ENCODE measurements at places on chromosomes 3 and 15.

- no peak for DNase-seq
Observed at GRCh38 chr3:169455472-169455871, 208.0 kb downstream of the MECOM start.

GRCh38 chr3:159913712-159914414, 74.8 kb upstream of the IL12A start:
- no peak for DNase-seq

- DNase-seq: no peak
Observed at GRCh38 chr3:155807823-155808222, 1.7 kb upstream of the C3orf33 start.

- no peak for DNase-seq
Observed at GRCh38 chr3:100463002-100463401, 29.4 kb upstream of the TMEM45A start.

DNA sequence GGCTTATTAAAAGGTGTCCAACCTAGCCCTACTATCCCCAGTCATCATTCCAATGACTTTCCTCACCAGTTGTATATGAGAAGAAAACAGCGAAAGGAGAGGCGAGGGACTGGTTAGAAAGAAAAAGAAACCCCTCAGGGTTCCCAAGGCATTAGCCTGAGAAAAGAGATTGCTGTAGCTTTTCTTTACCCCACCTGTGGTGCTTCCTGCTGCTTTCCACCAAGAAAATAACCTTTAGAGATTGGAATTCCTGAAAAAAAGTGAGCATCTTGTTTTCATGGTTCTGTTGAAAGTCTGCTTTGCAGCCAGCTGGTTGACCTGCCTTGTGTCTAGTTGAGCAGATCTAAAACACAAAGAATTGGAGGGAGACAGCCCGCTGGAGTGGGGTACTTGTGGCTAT, 196.4 kb downstream of the CADPS start:
- no peak for DNase-seq

DNA sequence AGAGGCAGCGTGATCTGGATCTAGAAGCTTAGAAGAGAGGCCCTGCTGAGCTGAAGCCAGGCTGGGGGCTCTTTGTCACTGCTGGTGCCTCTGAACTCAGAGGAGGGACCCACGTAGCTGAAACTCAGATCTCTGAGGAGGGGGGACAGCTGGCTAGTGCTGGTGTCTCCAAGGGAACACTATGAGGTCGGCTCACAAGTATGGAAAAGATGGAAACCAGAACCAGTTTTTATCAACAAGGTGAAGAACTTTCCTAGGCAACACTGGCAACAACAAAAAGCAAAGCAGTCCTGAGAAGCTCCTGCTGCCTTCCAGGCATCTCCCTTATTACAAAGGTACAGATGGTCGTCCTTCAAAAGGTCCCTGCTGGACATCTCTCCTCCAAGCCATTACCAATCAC, 27.0 kb upstream of the FSTL1 start:
- DNase-seq: no peak

- no peak for DNase-seq
Observed at GRCh38 chr3:111730143-111730542, 128.9 kb upstream of the PHLDB2 start.

GRCh38 chr3:37181756-37182155, 7.4 kb upstream of the LRRFIP2 start:
- DNase-seq: no peak

DNA sequence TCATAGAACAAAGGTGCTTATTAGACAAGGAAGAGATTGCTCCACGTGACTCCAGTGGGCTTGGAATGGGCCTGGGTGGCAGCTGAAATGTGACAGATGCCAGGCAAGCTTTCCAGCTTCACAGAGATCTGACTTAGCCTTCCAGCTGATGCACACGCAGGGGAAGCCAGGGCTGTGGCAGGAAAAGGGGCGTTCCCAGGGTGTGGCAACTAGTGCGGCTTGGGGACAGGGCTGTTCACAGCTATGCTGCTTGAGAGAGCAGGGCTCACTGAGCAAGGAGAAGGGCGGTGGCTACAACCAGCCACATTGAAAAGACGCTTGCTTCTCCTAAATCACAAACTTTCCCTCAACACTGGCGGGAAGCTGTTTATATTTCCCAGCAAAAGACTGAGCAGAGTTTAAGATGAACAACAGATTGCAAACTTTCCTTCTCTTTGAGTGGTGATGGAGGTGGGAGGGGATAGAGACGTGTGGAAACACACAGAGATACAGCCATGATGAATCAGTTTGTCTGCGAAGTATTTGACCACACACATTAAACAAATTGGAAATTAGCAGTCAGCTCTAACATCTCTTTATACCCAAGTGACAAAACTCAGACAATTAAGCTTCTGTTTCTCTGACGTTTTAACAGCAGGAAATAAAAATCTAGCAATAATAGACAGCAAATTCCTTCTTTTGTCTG, 127.5 kb downstream of the BDH1 start:
- DNase-seq: no peak

GRCh38 chr3:187130346-187131066, 8.8 kb downstream of the RPL39L start:
- no peak for DNase-seq

DNA sequence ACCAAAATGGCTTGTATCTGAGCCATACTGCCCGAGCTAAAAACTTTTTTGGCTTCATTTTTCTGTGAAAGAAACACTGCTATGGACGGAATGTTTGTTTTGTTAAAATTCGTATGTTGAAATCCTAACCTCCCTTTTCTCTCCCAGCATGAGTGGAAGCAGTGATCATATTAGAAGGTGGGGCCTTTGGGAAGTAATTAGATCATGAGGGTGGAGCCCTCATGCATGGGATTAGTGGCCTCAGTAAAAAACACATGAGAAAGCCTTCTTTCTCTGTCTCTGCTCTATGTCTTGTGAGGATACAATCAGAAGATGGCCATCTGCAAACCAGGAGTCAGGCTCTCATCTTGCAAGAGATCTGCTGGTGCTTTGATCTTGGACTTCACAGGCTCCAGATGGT, 7.4 kb upstream of the FNDC3B start:
- DNase-seq: no peak

DNA sequence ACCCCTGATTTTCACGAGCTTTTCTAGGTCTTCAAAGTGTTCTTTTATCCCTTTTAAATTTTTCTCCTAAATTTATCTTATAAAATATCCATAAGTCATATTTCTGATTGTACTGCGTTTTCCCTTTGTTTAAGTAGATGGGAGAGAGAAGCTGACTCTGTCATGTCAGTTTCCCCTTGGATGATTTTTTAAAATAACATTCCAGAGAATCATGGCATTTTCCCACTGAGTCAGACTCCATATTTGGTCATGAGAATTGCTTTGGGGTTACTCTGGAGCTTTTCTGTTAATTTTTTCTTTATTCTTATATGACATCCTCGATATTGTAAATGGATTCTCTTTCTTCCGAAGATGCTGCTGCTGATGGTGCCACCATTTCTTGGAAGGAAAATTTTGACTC, 28.6 kb upstream of the UMPS start:
- no peak for DNase-seq

DNA sequence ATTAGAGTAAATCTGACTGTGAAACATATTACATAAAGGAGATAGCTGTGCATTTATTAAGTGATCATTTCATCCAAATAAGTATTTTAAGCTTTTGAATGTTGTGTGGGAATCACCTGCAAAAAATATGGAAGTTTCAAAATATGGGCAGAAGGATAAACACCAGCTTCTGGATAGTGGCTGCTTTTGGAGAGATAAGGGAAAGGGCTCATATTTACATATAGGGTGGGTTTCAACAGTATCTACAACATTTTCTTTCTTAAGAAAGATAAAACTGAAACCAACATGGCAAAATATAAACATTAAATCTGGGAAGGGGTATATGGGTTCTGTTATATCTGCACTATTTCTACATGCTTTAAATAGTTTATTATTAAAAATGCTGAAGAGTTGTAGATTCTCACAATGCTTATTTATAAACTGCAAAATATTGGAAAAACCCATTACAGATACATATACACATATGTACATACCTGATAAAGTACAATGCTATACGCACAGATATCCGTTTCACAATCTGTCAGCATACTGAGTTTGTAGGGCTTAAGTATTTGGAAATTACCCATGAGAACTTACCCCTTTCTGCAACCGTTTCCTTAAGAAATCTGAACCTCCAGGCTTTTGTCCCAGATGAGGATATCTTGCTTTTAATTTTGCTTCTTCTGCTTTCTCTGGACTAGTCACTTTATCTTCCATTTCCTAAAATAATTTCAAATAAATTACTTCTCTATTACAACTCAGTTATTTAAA, 12.1 kb downstream of the ARPP19 start:
- no peak for DNase-seq

DNA sequence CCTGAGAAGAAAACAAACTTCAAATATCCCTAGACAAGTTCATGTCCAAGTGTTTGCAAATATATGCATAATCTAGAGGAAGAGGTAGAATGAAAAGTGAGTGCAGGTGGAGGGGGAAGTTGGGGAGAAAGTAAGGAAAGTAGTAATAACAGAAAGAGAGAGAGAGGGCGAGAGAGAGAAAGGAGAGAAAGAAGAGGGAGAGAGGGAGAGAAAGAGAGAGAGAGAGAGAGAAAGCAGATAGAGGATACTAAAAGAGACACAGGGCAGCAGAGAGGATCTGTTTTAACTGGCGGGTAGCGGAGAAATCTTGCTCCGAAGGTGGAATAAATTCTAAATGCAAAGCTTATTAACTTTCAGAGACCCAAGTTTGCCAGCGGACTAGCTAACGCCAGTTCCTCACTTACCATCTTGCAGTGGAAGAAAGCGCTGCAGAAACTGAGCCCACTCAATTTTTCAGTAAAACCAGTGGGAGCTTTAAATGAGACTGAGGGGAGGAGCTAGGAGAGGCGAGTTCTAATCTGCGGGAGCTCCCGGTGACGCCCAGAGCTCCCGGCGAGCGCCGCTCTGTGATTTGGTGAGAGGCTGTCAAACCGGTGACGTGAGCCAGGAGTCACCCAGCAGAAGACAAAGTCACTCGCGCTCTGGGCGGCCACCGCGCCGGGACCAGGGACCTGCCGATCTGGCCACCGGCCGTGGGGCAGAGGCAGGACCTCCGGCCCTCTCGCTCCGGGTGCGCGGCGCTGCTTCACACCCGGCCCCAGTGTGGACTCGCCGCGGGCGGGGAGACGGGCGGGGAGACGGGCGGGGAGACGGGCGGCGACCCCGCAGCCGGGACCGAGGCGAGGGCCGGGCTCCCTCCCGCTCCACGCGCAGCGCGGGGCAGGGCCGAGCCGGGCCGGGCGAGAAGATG, at the start of gene GMNC:
Gene GMNC, minus strand, starts transcription at position 486 of the 910 bp plus-strand sequence. Its CDS starts 79 bp downstream, at position 407.
- peak; percentile 46 for DNase-seq

DNA sequence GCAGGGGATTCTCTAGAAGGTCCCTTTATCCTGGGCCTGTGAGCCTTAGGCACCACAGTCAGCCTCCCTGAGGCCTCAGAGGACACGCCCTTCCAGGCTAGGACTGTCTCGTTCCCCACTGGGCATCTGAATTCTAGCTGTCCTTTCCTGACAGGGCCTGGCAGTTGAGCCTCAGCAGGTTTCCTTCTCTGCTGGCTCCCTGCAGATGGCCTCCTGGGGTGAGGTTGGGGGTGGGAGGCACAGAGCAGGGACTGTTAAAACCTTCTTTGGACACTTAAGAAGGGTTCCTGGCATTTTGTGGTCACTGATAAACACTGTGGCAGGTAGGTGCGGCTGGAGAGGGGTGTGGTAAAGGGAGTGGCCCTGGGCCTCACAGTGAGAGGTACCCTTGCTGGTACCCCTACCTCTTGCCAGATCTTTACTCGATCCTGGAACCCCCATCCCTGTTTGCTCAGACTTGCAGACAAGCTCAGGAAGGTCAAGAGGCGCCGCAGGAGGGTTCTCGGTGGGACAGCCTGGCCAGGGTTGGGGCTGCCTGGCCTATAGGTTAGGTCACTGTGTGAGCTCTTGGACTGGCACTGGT, 8.5 kb downstream of the CLK3 start:
- no peak for DNase-seq

GRCh38 chr3:149593418-149594160, 64.2 kb downstream of the WWTR1 start:
- DNase-seq: no peak

GRCh38 chr15:41862515-41863116, 24.0 kb downstream of the PLA2G4B start:
- no peak for DNase-seq

DNA sequence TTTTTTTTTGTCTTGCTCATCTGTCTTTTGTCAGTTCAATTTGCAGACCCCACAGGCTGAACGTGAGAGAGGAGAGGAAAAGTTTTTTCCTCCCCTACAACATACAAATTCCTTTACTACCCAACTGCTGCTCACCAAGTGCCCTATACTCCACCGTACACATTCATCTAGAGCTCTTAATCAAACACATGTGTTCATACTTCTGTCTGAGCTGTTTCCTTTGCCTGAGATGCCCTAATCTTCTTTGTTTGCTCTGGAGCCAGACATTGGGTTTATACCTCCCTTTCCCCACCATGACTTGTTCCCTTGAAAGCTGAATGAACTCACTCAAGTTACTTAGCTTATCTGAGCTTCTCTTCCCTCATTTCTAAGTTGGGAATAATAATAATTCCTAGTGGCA, 122.7 kb upstream of the RASGRP1 start:
- no peak for DNase-seq

DNA sequence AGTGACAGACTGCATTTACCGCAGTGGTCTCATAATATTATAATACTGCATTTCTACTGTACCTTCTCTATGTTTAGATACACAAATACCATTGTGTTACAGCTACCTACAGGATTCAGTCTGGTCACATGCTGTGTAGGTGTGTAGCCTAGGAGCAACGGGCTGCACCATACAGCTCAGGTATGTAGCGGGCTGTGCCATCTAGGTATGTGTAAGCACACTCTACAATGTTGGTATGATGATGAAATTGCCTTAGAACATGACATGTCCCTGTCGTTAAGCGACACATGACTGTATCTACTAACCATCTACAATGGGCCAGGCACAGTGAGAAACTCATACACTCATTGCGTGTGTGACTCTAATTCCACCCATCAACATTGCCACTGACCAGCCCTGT, 85.5 kb upstream of the SEC13 start:
- no peak for DNase-seq

DNA sequence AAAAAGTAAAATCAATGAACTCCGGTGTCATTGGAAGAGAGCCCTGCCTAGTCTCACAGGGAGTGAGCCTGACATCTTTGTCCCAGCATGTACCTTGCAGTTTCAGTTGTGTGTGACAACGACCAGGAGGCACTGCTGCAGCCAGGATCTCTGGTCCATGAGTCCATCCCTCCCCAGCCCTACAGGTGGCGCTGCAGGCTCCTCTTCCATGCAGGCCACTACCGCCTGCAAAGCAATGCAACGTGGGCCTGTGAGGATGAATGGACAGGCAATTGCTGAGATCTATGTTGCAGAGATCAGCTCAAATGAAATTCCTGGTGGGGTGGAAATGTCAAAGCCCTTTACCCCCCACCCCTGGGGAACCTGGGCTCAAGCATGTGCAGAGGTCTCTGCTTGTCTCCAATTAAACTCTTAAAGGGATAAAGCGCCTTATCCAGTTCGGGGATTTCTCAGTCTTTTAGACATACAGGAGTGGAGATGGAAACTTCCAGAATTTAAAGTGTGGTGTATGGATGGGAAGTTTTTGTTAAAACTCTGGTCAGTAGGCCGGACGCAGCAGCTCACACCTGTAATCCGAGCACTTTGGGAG, 35.8 kb downstream of the TKT start:
- peak; percentile 38 for DNase-seq
